HCT116 (cell line): ENCODE measurements at places on chromosomes 2 and 18. TPM values are rescaled to one million over a fixed set of nuclear protein-coding genes. Genes with fewer than 3 reads are reported as not detected.

C18orf54 gene
- total RNA-seq = 10.0 TPM

DNA sequence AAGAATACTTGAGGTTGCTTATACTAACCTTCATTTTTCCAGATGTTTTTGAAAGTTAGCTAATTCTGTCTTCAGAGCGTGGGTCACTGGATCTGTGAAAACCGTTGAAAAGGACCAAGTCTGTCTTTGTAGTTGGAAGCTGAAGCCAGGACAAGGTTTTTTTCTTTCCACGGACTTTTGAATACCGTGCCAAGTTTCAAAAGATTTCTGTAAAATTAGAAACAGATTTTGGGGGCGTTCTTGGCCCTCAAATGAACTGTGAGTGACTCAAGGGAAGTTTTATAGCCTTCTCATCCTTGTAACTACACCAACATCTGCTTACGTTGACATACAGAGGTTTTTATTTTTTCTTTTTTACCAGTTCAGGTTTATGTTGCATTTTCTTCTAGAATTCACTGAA lies at the start of gene FAP:
Gene FAP (minus strand): TSS at position 152 of the 400 bp plus-strand sequence. CDS start 118 bp downstream, at position 34.
- no peak for DNase-seq

AMER3 gene
- not detected for total RNA-seq

DNA sequence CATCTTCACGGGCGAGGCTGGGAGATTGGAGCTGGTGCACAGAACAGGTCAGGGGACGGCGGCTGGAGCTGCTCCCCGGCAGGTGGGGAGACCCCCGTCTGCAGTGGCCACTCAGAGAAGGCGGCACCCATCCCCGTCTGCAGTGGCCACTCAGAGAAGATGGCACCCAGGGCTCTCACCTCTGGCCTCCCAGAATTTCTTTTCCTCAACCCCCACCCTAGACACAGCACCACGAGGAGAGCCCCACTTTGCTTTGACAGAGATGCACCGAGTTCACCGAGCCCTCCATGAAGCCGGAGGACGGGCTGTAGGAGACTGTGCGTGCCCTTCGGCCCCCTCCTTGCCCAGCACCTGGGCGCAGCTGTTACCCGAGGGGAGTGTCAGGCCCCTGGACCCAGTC lies 201.6 kb upstream of the SALL3 start:
- no peak for DNase-seq
